ENCODE measurements at places on chromosomes 6 and 20. TPM values are rescaled to one million over a fixed set of nuclear protein-coding genes. Genes with fewer than 3 reads are reported as not detected.

The MUCL3 gene
- not detected for total RNA-seq

- DNase-seq = no peak
Measured at GRCh38 chr6:77124604-77125003, 338.7 kb downstream of the HTR1B start.

The KATNA1 gene
- 26.1 TPM for total RNA-seq

DNA sequence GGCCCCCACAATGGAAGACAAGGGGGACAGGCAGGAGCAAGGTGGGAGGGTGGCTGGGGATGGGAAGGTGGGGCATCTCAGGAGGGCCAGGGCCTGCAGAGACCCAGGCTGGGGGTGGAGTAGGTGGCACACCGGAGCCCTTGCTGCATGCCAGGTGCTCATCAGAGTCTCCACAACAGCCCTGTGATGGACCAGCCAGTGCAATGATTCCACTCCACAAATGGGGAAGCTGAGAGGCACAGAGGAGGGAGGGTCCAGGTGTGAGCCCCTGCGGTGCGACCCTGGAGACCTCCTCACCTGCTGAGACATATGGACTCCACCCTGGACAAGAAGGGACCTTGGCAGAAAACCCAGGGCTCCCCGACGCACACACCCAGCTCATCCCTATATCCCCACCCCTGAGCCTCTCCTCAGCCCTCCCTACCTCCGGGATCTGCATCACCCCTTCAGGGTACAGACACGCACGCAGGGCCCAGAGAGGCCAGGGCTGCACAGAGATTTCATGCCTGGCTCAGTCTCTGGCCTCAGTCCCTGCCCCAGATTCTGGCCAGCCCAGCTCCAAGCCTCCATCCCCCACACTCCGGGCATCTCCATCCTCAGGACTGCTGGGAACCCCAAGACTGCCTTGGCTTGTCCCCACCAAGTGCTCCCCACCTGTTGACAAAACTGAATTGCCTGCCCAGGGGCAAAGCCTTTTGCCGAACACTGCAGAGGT, 7.1 kb upstream of the GRM4 start:
- no peak for DNase-seq

The GMPR gene
- 0.23 TPM for total RNA-seq

The MEI4 gene
- total RNA-seq = not detected

Data from activated naive CD4-positive, alpha-beta T cell treated with anti-CD3 and anti-CD28 coated beads, Interleukin-2, amount 50 U/mL, for 72 hours (primary cell).